Activated CD8-positive, alpha-beta memory T cell treated with anti-CD3 and anti-CD28 coated beads for 1 hour (primary cell): ENCODE measurements at places on chromosomes 3 and 15.

DNA sequence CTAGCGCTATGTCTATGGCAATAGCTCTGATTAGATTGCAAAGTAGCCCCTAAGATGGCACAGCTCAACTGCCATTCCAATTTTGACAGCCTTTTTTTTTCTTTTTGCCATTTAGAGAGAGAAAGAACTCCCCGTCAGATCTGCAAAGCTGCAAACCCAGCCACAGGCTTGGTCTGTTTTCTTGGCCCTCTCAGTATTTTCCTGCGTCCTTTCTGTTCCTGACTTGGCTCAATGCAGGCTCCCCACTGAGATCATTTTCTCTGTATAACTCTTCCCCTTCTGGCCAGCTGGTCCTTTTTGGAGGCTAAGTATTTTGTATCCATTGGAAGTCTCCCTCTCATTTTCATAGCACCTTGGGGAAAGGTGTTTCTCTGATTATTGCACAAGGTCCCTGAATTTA is 386.7 kb downstream of the UNC13C start:
- DNase-seq, result no peak

GRCh38 chr15:68384451-68385239 is 47.3 kb downstream of the ITGA11 start:
- DNase-seq, result no peak

GRCh38 chr3:14846226-14846880 is 27.6 kb downstream of the FGD5 start:
- no peak for DNase-seq

DNA sequence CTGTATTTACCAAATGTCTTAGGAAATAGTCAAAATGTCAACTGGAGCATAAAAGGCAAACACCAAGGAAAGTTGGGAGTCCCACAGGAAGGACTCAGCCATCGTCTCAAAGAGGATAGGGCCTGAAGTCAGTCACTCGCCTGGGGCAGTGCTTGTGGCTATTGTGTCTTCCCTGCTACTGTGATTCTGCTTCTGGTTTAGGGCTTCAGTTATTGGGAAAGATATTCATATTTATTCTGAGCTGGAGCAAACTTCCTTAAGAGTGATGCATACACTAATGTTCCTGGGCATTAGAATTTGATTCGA is 118.1 kb downstream of the EDEM1 start:
- DNase-seq, result no peak

GRCh38 chr3:128278761-128279600 is 125.7 kb downstream of the EEFSEC start:
- DNase-seq, result no peak

DNA sequence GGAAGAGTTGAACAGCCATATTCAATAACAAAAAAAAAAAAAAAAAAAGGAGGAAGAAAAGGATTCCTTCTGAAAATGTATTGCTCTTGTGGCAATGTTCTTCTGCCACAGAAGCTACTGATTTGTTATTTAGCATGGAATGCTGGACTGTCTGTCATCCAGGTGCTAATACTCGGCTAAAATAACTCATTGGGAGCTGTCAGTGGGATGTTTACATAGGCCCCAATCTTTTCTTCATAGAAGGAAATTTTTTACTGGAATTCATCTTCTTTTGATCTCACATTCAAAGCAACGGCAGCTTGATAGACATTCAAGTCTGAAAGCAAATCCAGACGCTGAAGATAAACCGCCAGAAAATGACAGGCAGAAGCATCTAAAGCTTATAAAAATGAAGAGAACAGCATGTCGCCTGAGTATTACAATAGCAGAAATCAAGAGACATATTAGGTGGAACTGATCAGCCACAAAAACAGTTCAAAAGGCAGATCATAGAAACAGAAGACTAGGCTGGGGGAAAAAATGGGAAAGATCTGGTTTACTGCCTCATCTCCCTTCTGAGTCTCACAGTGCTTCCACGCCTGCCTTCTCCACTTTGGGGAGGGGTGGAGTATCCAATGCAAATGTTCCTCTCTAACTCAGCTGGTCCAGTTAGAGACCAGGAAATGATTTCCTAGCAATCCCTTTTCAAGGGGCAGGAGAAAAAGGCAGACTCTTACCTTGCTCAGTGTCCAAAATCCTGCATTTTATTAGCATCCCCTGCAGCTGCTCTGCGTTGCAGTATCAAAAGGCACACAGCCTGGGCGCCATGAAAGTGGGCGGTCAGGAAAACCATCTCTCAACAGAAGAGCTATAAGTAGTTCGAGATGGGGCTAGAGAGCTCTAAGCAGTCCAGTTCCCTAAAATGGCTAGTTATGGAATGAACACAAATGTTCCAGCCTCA is 451.9 kb downstream of the FOXP1 start:
- DNase-seq, result no peak

DNA sequence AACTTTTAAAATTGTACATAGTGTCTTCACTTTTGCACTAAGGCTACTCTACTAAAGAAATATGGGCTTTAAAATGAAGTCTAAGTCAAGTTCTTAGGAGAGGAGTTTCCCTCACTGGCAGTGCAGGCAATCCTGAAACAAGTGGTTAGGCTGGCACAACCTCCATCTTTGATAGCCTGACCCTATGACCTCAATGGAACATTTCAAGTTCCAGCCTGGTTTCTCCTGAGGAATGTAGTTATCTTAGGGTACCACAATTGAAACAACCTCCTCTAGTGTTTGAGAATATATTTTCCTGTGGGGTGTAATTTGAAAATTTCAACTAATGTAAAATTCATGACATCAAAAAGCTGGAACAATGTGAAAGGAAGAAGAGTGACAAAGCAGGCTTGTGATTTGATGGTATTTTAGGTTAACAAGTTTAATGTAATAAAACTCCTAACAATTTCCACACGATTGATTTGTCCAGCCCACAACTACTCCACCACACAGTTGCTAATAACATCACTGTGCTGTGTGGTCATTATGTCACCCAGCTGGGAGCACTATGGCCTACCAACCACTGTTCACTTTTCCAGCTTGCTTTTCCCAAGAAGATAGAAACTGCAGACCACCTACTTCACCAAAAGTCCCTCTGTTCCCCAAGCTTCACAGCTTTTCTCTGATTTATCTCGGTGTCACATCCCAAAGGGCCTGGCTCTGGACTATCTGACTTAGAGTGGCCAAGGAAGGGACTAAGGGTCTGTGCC is 1.8 kb downstream of the WWTR1 start:
- no peak for DNase-seq

- no peak for DNase-seq
Measured at GRCh38 chr3:167521006-167521355, 47.1 kb upstream of the SERPINI2 start.

DNA sequence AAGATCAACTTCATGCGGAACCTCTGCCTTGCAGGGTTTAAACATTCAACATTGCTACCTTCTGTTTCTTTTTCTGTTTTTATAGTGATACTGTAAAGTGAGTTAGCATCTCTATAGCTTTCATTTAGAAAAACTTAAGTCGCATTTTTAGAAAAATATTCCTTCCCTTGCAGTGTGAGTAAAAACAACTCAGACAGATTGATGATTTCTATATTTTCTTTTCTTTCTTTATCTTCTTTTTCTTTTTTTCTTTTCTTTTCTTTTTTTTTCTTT is 2.8 kb upstream of the MEIS2 start:
- no peak for DNase-seq

DNA sequence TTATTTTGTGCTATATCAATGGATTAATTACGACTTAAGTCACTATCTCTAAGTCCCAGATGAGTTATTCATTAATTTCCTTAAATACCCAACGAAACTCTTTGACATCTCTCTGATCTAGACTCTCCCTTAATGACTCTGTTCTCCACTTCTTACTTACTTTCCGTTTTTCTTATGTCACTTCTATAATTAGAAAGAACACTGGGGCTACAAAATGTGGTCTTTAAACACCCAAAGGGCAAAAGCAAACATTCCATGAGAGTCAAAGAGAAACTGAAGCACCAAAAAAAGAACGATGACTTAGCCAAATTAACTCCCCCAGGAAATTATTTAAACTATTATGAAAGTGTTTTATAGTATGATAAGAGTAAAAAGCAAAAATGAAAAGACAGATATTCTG is 166.4 kb upstream of the UBE2E2 start:
- no peak for DNase-seq

DNA sequence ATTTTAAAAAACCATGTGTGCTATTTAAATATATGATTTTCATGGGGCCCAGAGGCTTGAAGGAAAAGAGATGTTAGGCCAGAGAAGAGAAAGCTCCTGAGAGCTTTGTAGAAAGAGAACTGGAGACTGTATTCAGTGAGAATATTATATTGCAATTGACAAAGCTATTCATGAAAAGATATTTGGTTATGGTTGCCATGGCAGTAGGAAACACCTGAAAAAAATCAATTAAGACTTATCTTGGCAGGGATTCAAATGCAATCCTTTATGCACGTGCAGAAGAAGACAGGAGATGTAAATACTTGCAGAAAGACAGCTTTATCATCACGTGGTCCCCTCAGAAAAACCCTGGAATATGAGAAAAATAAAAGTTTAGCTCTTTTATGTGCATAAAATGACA is 636.0 kb upstream of the TBL1XR1 start:
- DNase-seq, result no peak

GRCh38 chr3:150348500-150348899 is 59.6 kb upstream of the TSC22D2 start:
- no peak for DNase-seq

DNA sequence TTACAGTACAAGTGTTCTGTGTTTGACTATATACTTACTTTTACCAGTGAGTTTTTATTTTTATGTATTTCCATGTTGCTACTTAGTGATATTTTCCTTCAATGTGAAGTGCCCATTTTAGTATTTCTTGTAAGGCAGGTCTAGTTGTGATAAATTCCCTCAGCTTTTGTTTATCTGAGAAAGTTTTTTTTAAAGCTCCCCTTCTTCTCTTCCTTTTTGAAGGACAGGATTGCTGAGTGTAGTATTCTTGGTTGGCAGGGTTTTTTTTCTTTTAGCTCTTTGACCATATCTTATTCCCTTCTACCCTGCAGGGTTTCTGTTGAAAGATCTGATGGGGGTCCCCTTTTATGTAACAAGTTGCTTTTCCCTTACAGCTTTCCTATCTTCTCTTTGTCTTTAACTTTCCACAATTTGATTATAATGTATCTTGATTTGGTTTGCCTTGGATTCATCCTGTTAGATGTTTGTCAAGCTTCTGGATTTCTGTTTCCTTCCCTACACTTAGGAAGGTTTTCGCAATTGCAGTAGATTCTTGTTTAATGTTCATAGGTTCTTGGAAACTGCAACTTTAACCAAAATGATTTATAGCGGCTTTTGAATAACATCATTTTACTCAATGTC is 7.9 kb downstream of the PLAAT1 start:
- no peak for DNase-seq

DNA sequence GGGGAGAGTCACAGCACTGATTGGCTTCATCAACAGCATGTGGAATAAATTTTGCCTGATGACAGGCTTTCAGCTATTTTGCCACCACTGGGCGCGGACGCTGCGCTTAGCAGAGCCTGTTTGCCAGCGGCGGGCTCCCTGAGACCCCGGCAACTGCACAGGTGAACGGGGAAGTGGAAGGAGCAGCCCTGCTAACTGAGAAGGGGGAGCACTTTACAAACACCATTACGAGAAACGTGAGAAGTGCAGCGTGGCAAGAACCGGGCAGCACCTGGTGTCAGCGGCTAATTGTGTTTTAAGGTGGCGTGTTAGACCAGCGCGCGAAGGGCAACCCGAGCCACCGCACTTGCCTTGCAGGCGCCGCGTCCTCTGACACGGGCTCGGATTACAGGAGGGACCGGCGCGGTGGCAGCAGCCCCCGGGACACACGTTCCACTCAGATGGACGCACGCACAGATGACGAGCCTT is 307.8 kb upstream of the ARRDC4 start:
- no peak for DNase-seq

DNA sequence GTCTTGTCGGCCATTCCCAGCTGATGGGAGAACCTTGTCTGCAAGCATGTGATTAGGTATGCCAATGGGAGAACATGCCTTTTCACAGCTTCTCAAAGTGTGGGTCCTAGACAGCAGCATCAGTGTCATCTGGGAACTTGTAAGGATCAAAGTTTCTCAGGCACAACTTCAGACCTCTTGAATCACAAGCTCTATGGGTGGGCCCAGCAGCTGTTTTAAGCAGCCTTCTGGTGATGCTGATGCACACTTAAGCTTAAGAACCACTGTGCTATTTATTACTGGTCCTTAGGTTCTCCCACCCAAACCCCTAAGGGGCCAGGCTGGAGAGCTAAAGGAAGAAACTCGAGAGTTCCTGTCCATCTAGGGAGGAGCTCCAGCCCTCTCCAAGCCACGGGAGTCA is 453.9 kb upstream of the PROK2 start:
- DNase-seq, result no peak

GRCh38 chr3:195869413-195870001 is 38.8 kb downstream of the TNK2 start:
- DNase-seq, result no peak

DNA sequence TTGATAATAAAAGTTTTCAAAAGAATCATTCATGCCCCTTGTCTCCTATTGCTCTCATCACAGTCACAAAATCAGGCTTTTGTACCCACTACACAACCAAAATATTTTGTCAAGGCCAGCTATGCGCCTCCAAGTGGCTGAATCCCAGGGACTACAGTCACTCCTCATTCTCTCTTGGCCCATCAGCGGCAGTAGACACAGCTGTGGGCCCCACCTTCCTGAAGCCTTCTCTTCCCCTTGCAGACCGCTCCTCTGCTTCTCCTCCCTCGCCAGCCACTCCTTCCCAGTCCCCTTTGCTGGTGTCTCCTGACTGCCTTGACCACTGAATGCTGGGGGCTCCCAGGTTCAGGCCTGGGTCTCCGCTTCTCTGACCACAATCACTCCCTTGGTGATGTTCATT is 52.1 kb downstream of the LSM3 start:
- DNase-seq, result no peak

DNA sequence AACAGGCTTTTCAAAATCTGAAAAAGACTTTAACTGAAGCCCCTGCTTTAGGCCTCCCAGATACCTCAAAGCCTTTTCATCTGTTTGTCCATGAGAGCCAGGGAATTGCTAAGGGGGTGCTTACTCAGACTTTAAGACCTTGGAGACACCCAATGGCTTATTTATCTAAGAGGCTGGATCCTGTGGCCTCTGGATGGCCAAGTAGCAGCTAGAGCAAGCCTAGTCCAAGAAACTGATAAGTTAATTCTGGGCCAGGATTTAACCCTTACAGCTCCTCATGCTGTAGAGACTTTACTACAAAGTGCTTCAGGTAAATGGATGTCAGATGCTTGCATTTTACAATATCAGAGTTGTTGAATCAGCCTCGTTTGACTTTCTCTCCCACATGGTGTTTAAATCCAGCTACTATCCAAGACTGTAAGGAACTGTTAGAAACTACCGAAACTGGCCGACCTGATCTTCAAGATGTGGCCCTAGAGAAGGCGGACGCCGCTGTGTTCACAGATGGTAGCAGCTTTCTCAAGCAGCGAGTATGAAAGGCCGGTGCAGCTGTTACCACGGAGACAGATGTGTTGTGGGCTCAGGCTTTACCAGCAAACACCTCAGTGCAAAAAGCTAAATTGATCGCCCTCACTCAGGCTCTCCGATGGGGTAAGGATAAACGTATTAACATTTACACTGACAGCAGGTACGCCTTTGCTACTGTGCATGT is 3.3 kb downstream of the DET1 start:
- DNase-seq, result no peak

GRCh38 chr15:59247364-59247763 is 40.7 kb downstream of the LDHAL6B start:
- DNase-seq, result peak; percentile 13

- DNase-seq, result no peak
Measured at GRCh38 chr3:18853269-18853668, 295.0 kb upstream of the KCNH8 start.
